ENCODE measurements at places on chromosomes 7 and 10.

GRCh38 chr10:123203393-123204126 lies 49.4 kb downstream of the BUB3 start:
- DNase-seq, result no peak

DNA sequence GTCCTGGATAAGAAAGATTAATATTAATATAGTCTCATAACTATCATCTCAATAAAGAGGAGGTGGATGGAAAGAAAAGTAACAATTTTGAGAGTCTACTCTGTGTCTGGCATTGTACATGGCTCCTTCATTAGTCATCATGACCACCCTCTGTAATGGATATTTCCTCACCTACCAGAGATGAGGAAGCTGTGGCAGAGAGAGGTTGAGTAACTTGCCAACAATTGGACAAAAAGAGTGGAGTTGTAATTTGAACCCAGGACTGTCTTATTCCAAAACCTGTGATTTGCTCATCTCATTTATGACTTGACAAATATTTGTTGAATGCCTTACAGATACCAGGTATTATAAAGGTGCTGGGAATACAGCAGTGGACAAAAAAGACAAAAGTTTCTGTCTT lies 2.1 kb upstream of the IDE start:
- no peak for DNase-seq

- DNase-seq, result no peak
Measured at GRCh38 chr7:106064771-106065574, 47.1 kb downstream of the SYPL1 start.

DNA sequence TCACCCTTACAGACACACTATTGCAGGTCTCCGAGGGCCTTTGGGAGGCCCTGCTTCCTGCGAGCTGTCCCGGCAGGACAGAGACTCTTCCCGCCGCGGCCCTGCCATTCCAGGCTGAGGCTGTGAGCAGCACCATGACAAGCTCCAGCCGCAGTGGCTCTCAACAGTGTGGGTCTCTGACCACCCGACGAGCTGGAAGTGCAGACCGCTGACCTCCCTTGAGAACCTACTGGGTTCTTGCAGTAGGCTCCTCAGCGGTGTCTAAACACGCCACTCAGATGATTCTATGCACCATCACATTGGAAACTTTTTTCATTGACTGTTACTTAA lies 303.4 kb downstream of the WDR37 start:
- DNase-seq, result no peak

GRCh38 chr7:36764929-36765328 lies 40.6 kb upstream of the AOAH start:
- no peak for DNase-seq

- DNase-seq, result no peak
Measured at GRCh38 chr7:75967487-75967997, 26.9 kb downstream of the TMEM120A start.

DNA sequence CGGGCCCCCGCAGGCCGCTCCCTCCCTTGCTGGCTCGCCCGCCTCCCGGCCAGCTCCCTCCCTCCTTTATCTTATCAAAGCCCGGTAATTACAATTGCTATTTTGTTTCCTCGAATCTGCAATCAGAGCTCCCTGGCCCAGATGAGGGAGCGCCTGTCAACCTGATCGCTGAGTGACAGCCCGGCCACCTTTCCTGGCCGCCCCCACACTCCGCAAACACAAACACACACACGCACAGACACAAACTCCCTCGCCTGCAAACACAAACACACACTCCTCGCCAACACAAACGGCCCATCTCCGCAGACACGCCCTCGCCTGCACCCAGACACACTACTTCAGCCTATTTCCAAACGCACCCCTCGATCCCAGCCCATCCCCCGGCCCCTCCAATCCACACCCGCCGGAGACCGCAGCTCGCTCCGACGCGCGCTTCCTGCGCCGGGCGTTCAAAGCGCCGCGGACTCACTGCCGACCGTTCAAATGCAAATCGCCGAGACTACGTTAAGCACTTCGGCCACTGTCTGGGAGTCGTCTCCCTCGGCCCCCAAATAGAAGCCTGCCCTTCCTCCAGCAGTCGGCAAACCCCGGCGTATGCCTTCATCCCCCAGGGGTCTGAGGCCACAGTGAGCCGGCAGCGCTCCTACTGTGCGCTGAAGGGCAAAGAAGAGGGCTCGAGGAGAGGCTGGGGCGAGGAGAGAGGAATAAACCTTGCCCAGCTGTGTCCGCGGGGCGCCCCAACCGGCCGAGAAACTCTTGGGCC lies 3.0 kb upstream of the FGF8 start:
- DNase-seq, result no peak

DNA sequence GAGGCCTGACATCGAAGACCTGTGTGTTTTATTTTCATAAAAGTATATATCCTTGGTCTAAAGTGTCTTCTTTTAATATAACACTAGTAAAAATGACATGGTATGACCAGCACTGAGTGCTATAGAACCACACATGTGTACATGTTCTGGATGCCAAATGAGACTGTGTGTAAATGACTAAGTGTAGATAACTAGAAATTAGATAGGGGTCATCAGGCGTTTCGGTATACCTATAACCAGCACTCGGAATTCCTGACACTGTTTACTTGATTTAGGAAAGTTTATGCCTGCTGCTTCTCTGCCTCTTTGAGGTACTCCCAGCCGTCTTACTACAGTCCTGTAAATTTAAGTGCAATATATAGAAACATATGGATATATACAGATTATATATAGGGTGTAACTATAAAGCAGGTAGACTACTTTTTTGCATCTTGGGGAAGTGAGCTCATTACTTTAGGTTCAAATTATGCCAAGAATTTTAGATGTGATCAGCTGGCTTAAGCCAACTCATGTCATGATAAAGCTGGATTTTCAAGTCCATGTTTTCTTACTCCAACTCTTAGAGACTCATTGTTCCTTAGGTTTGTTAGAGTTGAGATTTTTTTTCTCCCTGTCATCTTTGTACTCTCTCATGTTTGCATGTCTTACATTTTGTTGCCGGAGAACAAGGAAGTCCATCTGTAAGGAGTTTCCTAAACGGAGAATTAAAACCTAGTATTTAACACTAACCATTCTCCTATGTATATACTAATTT lies 62.9 kb downstream of the KLHDC10 start:
- DNase-seq, result no peak

DNA sequence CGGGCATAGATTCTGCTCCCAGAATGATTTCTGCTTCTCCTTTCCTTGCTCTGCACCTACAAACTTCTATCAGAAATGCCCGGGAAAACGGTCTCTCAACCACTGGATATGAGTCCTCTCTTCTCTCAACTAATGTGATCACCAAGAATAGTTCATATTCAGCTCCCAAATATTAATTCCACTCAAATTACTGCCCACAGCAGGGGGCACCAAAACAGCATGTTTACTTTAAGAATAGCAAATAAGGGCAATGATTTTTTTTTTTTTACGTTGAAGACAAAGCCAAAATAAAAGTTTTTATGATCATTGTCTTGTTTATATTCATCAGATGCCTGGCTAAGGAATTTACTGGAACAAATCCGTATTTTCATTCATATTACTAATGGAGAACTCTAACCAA lies 94.9 kb upstream of the PRSS1 start:
- no peak for DNase-seq

- DNase-seq, result no peak
Measured at GRCh38 chr10:22464966-22465629, 119.8 kb downstream of the SPAG6 start.

DNA sequence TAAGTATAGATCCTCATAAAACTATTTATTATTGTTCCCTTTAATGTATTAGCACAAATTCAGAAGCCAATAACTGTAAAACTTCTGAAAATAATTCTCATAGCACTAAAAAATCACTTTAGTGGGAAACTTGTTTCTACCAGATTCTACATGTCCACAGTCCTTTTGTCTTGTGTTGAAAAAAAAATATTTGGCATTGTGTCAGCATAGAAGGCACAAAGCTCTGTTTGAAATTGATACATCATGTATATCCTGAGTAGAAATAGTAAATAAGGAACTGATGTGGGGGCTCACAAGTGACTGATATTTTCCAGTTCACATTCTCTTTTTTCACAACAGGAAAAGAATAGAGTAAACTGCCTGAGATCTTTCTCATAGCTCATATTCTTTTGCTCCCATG lies 134.6 kb downstream of the GRM3 start:
- DNase-seq, result no peak

GRCh38 chr7:128810473-128810872 lies 18.7 kb downstream of the CCDC136 start:
- no peak for DNase-seq

DNA sequence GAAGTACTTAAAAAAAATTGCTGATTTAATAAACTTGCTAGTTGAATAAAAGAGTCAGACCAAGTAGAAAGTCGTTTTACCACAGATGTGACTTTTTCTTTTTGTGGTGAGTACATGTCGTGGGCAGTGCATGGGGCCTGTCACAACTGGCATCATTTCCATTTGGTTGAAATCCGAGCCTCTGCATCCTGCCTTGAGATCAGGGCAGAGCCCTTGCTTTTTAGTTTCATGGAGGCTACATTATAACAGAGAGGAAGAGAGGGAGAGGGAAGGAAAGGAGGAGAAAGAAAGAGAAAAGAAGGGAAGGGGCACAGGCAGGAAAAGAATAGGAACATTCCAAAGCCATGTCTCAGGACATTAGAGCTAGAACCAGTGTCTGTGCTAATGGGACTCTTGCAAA lies 20.4 kb upstream of the INSYN2A start:
- no peak for DNase-seq

- no peak for DNase-seq
Measured at GRCh38 chr10:127905848-127906261, 1.0 kb upstream of the PTPRE start.

DNA sequence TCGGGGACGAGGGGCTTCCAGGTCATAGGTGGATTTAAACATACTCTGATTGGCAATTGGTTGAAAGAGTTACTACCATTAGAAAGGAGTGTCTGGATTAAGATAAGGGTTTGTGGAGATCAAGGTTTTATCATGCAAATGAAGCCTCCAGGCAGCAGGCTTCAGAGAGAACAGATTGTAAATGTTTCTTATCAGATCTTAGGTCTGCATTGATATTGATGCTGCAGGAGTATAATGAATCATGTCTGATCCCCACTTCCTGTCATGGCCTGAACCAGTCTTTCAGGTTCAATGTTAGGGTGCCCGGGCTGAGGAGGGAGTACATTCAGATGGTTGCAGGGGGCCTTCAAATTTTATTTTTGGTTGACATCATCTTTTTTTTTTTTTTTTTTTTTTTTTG lies 51.4 kb downstream of the SH3PXD2A start:
- DNase-seq, result no peak

- DNase-seq, result no peak
Measured at GRCh38 chr7:16627236-16627635, 18.3 kb downstream of the ANKMY2 start.

- DNase-seq, result no peak
Measured at GRCh38 chr7:109266610-109267009, 696.9 kb downstream of the DNAJB9 start.

DNA sequence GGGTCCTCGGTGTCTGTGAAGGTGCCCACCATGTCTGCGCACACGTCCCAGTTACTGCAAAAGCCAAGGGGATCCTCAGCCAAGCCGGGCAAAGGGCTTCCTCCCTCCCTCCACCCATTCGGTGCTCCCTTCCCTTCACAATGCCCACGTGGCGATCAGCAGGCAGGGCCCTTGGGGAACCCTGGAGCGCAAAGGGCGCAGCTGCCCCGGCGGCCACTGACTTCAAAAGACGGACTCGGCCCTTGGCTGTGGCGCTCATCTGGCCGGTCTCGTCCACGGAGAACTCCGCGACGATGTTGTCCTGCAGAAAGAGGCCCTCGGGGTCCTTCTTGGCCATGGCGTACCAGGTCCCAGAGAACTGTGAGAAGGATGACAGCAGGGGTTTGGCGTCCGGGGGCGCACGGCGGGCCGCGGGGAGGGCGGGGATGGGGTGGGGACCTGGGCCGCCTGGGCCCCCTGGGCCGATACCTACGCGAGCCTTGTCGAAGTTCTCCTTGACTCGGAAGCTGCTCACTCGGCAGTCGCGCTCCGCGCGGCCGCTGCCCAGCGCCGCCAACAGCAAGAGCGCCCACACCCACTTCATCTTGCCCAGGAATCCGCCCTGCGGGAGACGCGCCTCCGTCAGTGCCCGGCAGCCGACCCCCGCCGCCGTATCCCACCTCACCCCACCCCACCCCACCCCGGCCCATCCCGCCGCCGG lies 439 bp downstream of the RBP4 start:
- no peak for DNase-seq

DNA sequence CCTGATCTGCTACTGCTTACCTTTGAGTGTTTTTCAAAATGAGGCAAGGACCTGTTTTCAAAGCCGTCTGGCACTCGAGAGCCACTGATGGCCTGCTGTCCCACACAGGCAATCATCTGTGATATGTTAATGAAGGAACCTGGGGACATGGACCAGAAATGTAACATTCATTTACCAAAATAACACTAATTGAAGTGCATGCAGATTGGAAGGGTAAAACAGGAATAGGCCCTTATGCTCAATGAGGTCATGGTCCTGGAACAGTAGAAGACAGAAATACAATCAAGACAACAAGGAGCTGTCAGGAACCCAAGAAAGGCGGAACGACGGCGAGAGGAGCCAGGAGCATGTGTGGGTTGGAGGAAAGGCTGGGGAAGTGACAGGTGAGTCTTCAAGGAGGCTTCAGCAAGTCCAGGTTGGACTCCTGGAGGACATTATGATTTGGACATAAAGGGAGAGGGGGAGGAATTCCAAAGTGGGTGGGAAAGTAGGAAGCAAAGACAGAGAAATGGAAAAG lies 28.3 kb downstream of the POLR3A start:
- DNase-seq, result no peak

- no peak for DNase-seq
Measured at GRCh38 chr10:70272925-70273316, 10.9 kb downstream of the NPFFR1 start.

DNA sequence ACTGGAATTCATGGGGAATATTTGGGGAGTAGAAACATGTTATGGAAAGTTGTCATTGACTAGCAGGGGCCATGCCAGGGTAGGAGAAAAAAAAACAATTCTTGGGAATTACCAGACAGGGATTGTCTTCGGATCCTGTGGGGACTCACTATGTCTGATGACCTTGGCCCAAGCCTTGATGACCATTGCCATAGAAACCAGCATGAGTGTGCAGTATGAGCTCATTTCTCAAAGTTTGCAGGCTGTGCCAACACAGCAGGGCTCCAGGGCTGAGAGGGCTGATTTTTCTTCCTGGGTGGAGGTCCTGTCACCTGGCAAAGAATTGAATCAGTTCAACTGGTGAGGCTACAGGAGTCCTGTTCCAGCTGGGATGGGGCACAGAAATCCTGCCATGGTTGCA lies 198.3 kb downstream of the ADRA2A start:
- no peak for DNase-seq

GRCh38 chr10:34679177-34679576 lies 135.9 kb downstream of the PARD3 start:
- DNase-seq, result no peak

Data from T-cell (primary cell).